ENCODE measurements at places on chromosomes 12 and 14.

GRCh38 chr14:67112344-67112743, 76.9 kb upstream of the GARIN2 start:
- DNase-seq = no peak

DNA sequence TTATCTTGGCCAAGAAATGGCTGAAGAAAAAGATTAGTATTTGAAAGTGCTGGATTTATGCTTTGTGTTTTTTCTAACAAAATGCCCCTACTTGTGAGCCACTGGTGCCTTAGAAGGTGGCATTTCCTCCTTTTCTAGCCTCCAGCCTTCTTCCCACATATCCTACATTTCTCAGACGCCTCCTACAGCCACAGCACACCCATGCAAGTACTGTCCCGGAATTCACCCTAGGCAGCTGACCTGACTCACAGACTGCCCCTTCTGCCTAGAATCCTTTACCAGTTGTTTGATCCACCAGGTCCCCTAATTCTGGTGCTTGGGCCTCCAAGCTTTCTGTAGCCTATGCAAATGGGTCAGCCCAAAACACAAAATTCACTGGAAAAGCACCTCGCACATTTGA, 166.0 kb downstream of the FOXN3 start:
- no peak for DNase-seq

DNA sequence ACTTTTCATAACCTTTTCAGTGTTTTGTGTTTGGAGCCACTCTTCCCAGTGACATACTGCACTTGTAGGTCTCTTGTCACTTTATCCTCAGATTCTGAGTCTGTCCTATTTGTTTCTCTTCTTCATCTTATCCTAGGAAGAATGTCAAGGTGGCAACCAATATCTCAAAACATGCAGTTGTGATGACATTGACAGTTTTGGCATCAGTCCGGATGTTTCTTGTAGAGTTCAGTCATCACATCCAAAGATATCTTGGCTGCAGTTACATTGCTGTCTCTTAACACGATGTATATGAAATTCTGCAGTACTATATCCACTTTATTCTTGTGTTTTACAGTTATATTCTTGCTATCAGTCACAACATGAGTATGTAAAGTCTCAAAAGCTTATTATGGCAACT, 6.4 kb downstream of the ADIPOR2 start:
- no peak for DNase-seq

- no peak for DNase-seq
Observed at GRCh38 chr14:90669731-90670130, 146.5 kb downstream of the TTC7B start.

- DNase-seq = peak; percentile 38
Observed at GRCh38 chr12:104455578-104456416, 951 bp upstream of the CHST11 start.

- DNase-seq = no peak
Observed at GRCh38 chr14:105938055-105938863, 411.9 kb downstream of the TMEM121 start.

DNA sequence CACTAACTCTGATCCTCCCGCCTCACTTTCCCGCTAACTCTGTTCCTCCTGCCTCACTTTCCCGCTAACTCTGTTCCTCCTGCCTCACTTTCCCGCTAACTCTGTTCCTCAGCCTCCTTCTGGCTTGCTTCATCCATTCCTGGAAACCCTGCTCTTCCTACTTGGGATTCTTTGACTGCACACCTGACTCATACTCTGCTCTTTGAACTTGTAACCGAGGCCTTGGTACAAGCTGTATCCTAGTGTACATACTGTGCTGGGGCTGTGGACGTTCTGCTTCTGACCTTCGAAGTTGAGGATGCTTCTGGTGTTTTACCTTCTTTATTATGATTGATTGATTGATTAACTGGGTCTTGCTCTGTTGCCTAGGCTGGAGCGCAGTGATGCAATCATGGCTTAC, 63.2 kb upstream of the RD3L start:
- DNase-seq = no peak

DNA sequence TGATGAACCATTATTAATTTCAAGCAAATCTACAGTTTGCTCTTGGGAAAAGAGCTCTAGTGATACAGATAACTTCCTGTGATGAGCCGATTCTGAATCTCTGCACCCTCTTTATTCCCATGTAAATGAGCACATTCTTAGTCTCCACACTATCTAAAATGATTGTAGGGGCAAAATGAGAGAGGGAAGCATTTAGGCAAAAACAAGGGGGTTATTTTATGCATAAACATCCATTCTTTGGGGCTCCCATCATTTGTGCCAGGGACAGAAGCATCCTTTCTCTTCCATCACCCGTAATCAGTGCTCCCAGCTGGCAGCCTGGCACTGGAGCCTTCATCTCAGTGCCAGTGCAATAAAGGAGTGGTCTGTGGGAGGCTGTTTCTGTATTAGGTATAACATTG, 1.7 kb upstream of the GPD1 start:
- DNase-seq = no peak

Data from B cell (primary cell).